Brain microvascular endothelial cell (primary cell): ENCODE measurements at places on chromosomes 13 and 19.

DNA sequence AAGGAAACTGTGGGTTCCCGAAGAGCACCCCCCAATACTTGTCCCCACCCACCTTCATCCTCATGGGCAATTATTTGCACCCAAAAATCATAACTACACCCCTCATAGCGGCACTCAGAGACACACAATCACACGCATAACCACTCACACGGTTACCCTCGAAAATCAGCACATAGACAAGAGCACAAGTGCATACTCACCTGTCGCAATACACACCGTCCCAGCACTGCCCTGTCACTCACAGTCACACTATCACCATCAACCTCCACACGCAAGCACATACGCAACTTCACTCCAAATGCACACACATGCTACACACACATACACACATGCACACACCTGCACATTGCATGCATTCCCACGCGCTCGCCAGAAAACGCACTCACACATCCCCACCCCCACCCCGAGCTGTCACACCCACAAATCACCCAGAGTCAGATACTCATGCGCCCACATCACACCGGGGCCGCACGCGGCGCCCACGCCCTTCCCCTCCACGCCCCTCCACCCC, 535 bp downstream of the COL5A3 start:
- DNase-seq, result no peak

- DNase-seq, result no peak
Measured at GRCh38 chr19:12828494-12828893, 5.9 kb downstream of the RTBDN start.

GRCh38 chr13:46058268-46058667, 5.7 kb upstream of the ZC3H13 start:
- no peak for DNase-seq

GRCh38 chr19:16537111-16537510, 5.1 kb downstream of the CHERP start:
- no peak for DNase-seq

- DNase-seq, result no peak
Measured at GRCh38 chr19:48230555-48231129, 25.1 kb downstream of the CARD8 start.

- no peak for DNase-seq
Measured at GRCh38 chr19:50266896-50267295, 62.3 kb downstream of the KCNC3 start.

DNA sequence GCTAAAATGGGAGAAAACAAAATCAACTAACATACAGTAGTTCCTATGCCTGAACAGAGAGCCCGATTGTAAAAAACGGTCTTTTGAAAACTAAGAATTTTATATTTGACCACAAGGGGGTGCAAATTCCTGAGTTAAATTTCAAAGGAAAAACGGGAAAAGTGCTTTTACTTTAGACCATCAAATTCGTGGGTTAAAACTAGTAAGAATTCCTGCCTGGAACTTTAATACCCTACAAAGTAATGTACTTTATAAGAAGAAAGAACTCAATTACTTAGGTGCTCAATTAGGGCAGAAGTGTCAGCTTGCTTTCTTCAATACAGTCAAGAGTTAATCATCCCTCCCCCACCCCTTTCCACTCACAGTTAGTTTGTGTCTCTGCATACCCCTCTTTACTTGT, 69.8 kb downstream of the KCNRG start:
- DNase-seq, result no peak

- DNase-seq, result no peak
Measured at GRCh38 chr19:42288387-42288786, 13.5 kb upstream of the PRR19 start.

- DNase-seq, result no peak
Measured at GRCh38 chr19:6958791-6959190, 62.4 kb downstream of the MBD3L2B start.

DNA sequence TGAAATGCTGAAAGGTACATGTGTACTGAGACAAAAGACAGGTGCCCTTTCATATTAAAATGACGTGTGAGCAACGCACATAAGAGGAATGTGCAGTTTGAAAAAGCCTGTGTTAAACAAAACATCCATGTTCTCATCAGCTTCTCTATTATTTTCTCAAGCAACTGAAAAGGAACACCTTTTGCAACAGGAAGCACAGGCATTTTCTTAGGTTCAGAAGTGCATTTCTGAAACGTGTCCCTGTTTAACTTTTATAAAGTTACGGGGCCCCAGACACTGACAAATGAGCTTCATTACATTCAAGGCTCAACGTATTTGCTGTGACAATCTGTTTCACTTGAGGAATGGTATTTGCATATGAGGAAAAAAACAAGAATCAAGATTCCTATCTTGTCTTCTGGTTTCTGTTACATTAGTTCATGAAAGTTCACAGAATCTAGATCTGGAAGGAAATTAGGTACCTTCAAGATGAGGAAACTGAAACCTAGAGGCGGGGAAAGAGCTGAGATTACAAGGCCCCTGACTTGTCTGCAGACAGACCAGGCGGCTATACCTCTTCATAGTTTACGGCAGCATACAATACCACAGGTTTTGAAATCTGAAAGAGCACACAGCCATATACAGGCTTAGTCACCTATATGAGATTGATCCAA, 431.7 kb downstream of the KLF12 start:
- DNase-seq, result no peak

DNA sequence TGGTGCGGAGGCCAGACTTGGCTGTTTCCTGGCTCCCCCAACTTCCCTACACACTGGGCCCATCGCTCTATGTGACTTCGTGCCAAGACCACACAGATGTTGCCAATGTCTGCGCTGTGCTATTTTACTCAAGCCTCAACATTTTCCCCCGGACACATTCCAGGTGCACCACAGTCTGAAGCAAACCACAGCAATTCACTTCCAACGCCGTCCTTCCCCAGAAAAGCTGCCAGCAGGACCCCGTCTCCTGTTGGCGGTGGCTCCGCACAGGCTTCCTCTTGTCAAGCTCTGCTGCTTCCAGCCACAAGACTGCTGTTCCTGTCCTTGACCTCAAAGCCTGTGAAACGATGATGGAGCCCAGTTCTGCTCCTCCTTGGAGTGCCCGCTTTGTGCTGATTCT, 100.7 kb downstream of the CRYL1 start:
- DNase-seq, result no peak

- DNase-seq, result no peak
Measured at GRCh38 chr19:20060282-20060681, 17.5 kb upstream of the ZNF90 start.

DNA sequence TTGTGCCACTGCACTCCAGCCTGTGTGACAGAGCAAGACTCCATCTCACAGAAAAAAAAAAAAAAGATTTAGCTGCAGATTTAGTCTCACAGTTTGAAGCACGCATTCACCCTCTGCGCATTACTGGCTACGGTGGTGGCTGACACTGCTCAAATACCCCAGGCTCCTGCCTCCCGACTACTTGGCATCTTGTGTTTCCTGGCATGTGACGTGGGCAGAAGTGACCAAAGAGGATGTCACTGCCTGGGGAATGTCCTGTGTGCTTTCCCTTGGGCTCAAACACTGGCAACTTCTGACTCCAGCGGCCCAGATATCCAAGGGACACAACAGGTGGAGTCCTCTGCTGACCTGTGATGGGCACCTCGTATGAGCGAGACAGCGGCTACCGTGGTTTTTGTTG, 24.7 kb upstream of the EIF3G start:
- no peak for DNase-seq

- DNase-seq, result peak; percentile 54
Measured at GRCh38 chr19:4455719-4456475, 1.7 kb downstream of the UBXN6 start.

DNA sequence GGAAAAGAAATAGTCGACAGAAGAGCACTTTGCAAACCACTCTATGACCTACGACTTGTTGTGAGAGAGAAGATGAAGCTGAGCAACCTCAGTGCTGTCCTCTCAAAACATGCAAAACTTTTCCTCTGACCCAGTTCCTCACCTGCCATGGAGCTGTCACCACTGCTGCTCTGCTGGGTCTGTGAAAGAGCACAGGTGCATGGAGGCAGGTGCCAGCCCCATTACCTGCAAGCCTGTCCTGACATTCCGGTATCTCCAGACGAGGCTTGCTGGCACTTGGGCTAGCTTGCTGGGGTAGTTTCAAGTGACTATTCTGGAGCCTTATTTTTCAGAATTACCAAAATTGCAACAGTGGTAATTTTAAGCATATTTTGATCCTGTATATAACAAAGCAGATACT, 49.5 kb upstream of the RFXAP start:
- DNase-seq, result no peak
